ENCODE measurements at places on chromosomes 16 and 17.

DNA sequence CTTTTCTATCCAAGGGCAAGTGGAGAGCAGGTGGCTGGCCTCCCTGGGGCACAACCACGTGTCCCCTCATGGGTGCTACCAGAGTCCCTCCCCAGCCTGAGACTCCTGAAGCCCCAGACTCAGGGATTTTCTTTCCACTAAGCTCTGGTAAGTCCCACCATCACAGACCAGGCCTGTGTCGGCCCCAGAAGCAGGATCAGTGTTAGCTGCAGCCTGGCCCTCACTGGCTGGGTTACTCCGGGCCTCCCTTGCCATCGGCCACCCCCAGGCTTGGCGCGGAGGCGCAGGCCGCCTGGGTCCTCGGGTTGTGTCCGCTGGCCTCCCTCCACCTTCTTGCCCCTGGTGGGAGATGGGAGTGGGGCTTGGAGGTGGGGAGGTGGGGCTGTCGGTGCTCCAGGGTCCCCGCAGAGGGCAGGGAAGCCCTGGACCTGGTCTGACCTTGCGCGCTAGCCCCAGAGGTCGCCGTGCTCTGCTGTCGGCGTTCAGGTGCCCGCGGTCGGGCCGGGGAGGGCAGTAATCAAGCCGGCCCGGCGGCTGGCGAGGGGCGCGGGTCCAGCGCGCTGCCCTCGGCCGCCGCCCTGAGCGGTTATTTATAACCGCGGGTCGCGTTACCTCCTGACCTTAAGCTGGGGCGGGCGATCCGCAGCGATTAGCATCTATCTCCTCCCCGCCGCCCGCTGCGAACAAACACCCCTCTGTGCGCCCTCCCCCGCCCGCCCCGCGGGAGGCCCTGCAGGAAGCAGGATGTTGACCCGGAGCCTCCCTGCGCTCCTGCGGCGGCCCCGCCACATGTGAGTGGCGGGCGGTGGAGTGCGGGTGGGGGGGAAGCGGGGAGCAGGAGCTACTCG is 78.1 kb upstream of the TOB1 start:
- DNase-seq, result no peak

DNA sequence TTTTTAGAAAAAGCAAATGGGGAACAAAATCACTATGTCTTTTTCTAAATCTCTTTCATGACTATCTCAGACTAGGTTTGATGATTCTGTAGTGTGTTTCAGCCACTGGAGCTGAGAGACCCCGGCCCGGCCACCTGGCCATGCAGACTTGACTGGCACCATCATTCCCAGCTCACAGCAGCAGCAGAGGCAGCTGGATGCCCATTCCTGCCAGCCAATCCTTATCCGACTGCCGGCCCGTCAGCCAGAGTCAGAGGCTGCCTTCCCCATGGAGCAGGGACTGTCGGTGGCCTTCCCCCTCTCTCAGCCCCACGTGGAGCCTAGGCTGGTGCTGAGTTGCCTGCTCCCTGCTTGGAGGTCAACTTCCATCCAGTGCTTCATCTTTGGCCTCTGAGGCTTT is 56.0 kb upstream of the WSB1 start:
- no peak for DNase-seq

DNA sequence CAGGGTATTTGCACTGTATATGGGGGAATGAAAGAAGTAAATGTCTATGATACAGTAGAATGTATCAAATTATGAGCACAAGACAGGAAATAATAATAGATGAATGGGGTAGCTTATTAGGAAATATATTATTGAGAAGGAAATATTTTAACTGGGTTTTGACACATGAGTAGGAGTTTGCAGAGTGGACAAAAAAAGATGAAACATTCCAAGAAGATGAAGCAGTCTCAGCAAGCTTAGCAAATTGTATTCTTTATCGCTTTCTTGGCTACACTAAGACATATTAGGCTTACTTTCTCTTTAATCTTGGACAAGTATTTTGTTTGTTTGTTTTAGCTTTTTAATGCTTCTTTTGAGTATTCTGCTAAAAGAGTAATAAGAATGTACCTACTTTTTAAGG is 1.3 kb upstream of the KRTAP4-9 start:
- no peak for DNase-seq

DNA sequence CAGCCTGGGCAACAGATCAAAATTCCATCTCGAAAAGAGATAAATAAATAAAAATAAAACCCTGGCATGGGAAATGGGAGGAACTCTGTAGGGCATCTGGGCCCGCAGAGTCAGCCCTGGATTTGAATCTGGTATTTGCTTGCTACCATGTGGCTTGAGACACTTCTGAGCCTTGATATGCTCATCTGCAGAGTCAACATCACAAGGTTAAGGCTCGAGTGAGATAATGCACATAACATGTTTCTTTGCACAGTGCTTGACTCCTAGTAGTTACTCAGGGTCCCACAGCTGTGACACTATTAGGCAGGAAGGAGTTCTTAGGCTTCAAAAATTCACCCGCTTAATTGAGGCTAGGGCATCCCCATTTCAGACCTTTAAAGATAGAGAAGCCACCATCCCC is 21.3 kb downstream of the CDK5RAP3 start:
- no peak for DNase-seq

DNA sequence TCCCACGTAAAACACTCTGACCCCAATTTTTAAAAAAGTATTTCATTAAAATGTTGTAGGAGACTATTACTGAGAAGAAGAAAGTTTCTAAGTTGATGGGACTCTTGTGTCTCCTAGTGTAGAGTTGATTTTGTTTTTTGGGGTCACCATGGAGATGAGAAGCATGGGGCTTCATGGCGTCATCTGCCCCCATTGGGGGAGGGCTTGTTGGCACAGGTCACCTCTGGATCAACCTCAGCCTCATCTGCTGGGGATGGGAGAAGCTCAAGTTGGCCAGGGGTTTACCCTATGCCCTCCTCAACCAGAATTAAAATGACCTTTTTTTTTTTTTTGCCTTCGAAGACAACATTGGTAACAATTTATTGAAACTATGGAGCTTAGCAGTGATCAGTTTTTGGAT is 28.3 kb downstream of the MSI2 start:
- DNase-seq, result no peak

DNA sequence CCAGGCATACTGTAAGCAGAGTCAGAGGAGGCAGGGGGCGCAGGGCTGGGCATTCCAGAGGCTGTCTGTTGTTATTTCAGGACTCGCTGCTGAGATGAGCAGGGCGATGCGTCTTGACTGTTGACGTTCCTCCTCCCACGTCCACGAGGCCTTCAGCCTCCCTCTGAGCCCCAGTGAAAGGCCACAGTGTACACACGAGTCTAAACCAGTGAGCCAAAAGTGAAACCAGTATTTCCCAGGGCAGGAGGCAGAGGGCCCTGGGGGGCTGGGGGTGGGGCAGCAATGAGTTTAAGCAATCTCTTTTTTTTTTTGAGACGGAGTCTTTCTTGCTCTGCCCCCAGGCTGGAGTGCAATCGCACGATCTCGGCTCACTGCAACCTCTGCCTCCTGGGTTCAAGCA is 21.5 kb downstream of the SMTNL2 start:
- DNase-seq, result no peak

Data from esophagus squamous epithelium (tissue), 5 donors.